LNCaP clone FGC (cell line): ENCODE measurements at places on chromosomes 6 and 20.

GRCh38 chr6:147559006-147559405 is 50.5 kb downstream of the SAMD5 start:
- DNase-seq = no peak

DNA sequence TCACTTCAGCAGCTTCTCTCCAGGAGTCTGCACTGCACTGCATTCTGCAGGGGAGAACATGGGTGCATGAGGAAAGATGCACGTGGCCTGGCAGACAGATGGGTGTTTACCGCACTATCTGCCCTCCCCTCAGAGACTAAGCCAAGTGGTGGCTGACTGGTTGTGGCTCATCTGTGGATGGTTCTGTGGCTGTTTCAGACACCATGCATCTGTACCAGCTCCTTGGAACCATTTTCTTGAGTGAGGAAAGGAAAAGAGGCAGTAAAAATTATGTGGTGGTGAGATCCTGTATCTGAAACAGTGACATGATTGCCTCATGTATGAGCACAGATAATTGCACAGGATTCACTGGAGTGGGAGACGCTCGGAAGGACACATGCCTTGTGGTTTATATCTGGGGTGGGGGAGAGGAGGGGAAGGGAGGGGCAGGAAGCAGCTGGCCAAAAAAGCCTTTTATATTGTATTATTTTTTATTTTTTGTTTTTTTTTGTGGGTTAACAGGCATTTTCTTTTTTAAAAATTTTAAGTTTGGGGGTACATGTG is 161.7 kb downstream of the ERMARD start:
- no peak for DNase-seq

DNA sequence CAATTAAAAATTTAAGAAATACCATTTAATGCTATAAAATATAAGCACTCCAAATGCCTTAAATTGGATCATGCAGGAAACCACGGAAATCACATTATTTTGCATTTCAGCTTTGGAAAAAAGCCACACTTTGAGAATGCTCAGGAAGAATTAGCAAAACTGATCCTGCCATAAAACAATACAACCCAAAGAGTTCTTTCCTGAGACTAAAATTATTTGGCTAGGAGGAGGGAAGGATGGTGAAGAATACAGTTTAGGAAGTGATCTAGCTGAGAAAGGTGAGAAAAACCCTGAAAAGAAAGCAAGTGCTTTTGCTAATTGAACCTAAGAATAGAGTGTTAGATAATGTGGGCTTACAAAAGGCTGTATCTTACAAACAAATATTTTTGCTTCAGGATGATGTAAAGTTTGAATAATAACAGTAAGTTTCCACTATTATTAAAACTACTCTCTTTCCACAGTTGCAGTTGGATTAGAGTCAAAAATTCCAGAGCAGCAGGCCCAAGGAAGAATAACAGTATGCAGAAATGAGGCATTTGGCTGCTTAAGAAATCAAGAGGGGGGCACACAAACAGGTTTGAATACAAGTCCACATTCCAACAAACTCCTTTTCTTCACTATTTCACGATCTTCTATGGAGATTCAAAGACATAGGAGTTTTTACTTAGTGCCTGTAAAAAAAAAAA is 565.4 kb downstream of the RFPL4B start:
- DNase-seq = no peak

- DNase-seq = no peak
These were observed 149.7 kb downstream of the ID4 start for GRCh38 chr6:19986691-19987438.

DNA sequence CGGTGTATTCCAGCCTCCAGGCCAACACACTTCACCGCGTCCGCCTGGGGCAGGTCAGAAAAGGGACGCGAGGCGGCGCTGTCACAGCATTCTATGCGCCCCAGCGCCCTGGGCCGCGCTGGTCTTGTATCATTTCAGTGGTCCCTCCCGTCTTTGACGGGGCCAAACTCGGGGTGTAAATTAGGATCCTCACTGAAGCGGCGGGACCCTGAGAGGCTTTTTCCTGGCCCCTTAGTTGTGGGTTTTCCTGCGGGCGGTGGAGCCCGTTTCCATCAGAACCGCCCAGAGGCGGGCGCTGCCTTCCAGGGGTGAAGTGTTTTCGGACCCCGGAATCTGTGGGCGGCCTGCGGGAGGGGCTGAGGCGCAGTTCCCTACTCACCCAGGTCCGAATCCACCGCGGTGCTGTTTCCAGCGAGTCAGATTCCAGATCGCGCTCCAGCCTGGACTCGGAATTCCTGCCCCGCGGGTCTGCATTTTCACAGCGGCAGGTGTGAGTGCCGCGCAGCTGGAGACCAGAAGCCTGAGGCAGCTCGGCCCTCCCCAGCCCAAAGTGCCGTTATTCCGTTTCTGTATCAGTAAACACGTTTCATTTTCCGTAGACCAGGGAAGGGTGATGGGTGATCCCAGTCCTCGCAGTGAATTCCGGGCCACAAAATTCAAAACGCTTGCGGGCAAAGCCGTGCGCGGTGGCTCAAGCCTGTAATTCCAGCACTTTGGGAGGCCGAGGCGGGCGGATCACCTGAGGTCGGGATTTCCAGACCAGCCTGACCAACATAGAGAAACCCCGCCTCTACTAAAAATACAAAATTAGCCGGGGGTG is 3.9 kb upstream of the MICB start:
- no peak for DNase-seq

- DNase-seq = no peak
These were observed 14.2 kb downstream of the VEGFA start for GRCh38 chr6:43784049-43784855.

- no peak for DNase-seq
These were observed 88.8 kb downstream of the TMEM170B start for GRCh38 chr6:11626356-11626755.
